SJCRH30 (cell line): ENCODE measurements at places on chromosomes 1 and 21.
A peak's percentile ranks its signal among the peaks of the same experiment; 100 is the strongest.

GRCh38 chr1:39576016-39576657 lies 453 bp downstream of the PABPC4 start:
- peak; percentile 43 for DNase-seq

GRCh38 chr21:45435405-45435981 lies 30.5 kb downstream of the COL18A1 start:
- DNase-seq, result no peak

DNA sequence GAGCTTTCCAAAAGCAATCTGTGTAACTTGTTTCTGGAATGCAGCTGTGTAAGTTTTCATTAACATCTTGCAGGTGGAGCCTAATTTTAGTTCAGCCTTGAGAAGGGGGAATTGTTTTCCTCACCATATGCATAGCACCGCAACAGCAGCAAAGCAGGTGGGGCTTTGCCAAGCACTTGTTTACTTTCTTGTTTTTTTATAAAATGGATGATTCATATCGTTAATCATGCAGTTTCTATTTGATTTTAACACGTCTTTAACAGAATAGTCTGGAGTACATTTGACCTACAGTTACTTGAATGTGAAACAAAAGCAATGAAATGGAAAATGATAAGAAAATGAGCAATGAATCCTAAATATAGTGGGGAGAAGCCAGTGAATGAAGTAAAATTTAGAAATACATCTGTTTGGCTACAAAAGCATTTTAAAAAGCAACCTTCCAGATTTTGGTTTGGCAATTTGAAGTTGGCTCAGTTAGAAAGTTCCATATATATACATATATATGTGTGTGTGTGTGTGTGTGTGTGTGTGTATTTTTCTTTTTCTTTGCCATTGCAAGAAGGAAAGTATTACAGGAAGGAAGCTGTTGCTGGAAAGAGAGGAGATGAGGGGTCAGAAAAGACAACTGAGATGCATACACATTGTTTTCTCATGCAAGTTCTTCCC lies 119.0 kb upstream of the ADGRL2 start:
- peak; percentile 17 for DNase-seq

GRCh38 chr1:6691507-6691906 lies 10.1 kb downstream of the DNAJC11 start:
- no peak for DNase-seq

DNA sequence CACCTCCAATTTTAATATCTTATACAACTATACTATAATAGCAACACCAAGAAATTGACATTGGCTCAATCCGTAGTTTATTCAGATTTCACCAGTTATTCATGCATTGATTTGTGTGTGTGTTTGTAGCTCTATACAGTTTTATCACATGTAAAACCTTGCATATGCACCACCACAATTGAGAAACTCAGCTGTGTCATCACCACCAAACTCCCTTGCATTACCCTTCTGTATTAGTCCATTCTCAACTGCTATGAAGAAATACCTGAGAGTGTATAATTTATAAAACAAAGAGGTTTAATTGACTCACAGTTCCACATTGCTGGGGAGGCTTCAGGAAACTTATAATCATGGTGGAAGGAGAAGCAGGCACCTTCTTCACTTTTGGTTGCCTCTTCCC lies 162.1 kb downstream of the PATJ start:
- no peak for DNase-seq

DNA sequence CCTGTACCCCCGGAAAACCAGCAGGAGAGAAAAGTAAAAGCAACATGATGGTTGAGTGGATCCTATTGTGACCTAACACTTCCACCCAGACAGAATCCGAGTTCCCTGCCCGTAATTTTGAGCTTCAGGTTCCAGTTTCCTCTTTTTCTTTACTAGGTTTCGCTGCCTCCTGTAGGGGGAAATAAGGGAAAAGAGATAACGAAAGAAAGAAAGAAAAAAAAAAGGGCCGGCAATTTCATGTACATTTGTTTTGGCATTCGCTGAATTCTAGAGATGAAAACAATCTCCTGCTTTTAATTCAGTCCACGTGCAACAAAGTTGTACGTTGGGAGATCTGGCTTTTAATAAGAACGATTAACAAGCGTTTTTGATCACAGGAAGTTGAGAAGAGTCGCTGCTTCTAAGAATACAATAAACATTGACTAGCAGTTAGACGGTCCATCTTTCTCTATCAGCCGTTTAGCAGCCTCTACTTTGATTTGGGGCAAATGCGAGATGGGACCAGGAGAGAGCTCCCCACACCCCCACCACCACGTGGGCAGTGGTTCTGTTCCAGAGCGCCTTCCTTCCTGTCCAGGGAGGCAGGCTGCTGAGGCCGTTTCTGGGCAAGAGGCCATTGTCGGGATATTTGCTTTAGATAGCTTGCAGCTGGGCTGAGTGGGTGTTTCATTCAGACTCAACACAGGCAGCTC lies 155.9 kb upstream of the RUNX1 start:
- DNase-seq, result no peak

GRCh38 chr1:53219711-53220110 lies 723 bp downstream of the CZIB start:
- DNase-seq, result no peak

- DNase-seq, result no peak
Measured at GRCh38 chr21:34942911-34943310, 106.2 kb downstream of the RUNX1 start.

DNA sequence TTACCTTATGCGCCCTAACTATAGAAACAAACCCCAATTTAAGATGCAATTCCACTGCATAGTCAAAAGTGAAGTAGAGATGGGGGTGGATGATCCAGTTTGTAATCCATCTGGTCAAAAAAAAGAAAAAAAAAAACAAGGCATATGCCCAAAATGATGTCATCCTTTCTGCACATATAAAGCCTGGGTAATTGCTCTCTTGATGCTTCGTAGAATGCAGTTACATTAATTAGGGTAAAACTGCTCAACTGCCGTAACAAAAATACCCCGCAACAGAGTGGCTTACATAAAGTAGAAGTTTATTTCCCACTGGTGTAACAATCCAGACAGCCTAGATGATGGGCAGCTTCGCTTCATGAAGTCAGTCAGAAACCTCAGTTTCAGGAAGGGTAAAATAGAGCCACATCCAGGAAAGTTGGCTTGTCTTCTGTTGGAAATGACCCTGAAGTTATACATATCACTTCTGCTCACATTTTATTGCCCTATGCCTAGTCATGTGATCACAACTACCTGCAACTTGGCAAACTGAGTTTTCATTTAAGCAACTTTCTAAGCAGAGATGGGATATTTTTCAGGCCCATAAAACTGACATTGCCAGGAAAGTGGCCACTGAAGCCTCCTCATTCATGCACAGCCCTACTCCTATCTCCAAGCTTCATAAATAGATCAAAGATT lies 221.7 kb downstream of the C1orf94 start:
- no peak for DNase-seq

DNA sequence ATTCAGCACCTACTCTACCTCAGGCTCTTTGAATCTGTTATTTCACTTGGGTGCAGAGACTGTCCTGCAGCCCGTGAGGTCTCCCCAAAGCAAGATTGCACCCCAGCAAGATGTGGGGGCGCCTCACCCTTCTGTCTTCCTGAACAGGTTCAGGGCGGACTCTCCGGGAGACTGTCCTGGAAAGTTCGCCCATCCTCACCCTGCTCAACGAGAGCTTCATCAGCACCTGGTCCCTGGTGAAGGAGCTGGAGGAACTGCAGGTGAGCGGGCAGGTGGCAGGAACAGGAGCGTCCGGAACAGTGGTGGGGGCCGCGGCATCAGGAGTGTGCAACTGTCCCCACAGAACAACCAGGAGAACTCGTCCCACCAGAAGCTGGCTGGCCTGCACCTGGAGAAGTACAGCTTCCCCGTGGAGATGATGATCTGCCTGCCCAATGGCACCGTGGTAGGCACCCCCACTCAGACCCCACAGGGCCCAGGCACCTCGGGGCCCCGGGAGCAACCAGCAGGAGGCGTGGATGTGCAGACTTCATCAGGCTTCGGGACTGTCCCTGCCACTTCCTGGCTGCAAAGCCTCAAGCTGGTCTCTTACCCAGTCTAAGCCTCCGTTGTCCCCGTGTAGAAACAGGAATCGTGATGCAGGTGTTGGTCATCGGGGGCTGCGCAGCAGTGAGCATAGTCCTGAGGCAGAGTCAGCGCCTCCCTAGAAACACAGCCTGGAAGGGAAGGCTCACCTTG lies 5.9 kb upstream of the MTFR1L start:
- no peak for DNase-seq

- DNase-seq, result peak; percentile 97
Measured at GRCh38 chr1:59759156-59759925, 55.4 kb upstream of the HOOK1 start.

- peak; percentile 11 for DNase-seq
Measured at GRCh38 chr1:167137793-167138510, 44.1 kb downstream of the STYXL2 start.

- DNase-seq, result peak; percentile 49
Measured at GRCh38 chr1:209653915-209654351, 1.7 kb upstream of the LAMB3 start.

DNA sequence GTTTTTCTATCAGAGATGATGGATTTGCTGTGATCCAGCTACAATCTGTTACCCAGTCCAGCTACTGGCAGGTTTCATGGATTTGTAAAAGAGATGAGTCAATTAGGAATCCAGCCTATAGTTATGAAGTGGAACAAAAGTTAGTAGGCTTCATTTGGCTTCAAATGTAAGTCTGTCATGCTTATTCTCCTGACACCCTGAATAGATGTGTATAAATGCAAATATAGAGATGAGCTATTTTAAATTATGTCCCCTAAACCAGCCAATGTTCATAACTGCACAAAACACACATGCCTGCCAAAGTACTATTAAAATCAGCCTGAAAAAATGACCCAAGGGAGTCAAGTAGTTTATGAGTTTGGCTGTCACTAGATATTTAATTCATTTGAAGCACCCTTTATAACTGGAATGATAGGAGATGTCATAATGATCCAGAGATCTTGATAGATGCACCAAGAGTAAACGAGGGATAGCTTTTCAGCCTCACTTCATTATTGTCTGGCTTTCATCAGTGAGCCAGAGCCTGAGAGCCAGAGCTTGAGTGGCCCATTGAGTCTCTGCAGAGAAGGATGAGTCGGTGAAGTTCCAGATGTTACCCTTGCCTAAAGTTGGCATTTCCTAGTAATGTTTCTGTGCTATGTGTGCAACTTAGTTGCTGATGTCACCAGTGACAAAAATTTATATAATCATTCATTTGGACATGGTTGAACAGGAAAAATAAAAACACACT lies 11.8 kb upstream of the NTMT2 start:
- no peak for DNase-seq

DNA sequence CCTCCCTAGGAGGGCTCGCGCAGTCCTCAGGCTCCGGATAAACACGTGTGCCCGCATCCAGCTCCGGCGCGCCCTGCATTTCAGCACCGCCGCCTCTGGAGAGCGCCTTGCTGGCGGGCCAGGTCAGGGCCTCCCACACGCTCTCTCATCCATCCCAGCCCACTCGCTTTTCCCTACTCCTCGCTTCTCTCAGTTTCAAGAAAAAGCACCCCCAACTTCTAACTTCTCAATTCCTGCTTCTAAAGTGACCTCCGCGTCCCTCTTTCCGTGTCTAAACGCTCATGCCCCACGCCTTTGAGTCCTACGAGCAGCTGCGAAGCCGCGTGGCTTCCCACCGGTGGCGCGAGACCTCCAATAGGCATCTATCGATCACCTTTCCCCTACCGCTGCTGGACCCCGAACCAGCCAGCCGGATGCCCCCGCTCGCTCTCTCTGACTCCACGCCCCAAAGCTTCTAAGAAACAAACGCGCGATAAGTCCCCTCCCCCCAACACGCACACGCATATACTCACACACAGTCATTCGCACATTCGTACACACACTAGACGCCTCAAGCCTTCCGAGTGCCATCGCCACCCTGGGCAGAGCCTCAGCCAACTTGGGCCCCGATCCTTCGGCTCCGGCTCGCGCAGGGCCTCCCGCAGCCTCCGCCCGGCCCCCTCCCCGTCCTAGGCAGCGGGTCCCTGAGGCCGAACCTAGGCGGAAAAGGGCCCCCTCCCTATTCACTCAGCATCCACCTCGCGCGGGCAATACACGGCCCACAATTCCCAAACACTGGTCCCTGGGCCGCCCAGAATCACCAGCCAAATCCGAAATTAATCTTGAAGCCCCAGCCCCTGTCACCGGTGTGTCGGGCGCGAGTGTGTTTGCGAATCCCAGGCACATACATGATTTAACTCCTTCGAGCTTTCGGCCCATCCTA lies 1.1 kb downstream of the NMNAT2 start:
- no peak for DNase-seq

DNA sequence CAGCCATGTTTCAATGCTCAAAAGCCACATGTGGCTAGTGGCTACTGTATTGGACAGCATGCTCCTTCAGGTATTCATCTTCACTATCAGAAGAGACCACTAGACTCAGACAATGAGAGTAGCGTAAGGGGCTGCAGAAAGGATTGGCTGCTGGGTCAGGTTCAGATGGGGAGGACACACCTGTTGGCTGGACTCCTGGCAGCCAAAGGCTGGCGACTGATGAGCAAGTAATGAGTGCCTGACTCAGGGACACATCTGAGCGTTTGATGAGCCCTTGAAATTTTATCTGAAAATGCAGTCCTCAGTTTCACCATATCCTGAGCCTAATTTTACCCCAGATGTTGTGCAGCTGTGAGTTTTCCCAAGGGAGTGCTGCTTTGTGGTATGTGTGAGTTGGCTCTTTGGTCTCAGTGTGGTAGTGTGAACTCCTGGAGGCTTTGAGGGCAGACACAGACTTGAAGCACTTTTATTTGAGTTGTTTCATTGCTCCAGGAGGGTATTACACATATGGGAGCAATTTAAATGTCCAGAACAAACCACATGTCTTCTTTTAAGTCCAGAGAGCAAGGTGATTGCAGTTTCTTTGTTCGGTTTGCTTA lies 9.6 kb downstream of the ST6GALNAC3 start:
- DNase-seq, result no peak

GRCh38 chr1:229127301-229127700 lies 143.6 kb upstream of the RAB4A start:
- peak; percentile 53 for DNase-seq

DNA sequence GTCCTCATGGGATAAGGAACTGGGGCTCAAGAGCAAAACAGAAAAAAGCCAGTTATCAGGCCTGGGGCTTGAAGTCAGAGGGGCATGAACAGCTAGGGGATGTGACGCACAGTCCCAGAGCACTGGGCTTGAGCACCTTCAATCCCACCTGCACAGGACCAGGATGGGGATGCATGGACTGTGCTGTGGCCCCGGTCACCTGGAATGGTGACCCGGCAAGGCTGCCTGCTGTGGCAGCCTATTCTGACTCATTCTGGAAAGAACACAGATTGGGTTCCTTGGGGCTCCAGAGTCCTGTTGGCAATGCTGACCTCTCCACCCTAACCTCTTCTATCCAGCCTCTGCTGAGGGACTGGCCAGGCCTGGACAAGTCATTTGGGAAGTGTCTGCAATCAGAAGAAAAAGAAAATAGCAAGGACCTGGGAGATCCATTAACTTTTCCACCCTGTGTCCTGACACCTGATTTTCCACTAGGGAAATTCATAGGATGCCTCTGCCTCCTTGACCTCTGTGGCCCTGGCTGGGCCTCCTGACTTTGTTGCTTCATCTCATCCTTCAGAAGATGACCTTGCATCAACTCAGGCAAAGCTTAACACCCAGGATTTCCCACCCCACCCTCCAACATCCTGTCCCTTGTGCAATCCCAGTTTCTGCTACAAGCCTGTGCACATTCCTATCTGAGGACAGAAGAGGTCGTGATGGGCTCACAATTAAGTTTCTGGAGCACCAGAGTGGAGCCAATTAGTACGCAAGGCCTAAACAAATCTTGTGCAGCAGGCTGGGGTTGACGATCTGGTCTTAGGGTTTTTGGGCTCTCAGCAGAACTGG lies 17.9 kb upstream of the FMOD start:
- no peak for DNase-seq
